NT2/D1 (cell line): ENCODE measurements at places on chromosomes 3 and 15.

DNA sequence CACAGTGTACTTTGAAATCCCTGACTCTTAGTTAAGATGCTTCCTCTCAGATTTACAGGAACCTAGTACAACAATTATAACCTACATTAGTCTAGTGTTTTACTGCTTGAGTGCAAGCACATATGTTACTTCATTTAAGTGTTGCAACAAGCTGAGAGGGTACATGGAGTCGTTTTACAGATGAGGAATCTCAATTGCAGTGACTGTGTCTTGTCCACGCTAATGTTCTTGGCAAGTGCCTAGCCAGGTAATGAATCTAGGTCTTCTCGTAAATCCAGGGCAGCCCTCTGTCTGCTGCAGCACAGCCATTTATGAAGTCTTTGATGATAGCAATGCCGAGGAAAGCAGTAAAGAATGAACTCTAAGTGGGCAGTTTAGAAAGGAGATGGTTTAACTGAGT lies 384.4 kb upstream of the ARPP21 start:
- no peak for DNase-seq

DNA sequence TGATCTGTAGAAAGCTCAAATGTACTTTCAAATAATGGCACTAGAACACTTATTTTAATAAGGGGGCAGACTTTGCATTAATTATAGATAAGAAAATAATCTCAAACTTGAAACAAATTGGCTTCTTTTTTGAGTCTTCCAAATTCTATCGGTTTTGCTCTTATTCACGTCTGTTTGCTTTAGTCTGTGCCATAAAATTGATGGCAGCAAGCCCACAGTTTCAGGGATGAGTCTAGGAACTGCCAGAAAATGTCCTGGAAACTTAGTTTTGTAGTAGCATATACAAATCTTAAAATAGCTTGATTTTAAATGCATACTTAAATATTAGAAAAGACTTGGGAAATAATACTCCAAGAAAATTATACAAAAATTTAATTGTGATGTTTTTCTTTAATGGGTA lies 39.7 kb downstream of the BCHE start:
- no peak for DNase-seq

DNA sequence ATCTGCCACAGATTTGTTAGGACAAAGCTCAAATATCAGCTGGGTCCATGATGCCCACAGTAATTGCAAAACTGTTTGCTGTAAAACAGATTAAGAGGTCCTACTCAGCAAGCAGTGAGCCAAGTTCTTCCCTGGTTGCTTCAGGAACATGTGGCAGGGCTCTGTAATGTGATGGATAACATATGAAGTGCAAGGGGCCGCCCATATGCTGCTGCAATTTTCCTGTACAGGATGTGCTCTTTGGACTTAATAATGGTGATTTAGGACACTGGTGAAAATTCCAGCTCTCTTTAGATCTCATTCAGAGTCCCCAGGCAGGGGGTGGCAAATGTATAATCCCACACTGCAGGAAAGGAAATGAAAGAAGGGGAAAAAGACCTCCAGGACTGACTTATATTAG lies 289.4 kb downstream of the LSAMP start:
- no peak for DNase-seq

DNA sequence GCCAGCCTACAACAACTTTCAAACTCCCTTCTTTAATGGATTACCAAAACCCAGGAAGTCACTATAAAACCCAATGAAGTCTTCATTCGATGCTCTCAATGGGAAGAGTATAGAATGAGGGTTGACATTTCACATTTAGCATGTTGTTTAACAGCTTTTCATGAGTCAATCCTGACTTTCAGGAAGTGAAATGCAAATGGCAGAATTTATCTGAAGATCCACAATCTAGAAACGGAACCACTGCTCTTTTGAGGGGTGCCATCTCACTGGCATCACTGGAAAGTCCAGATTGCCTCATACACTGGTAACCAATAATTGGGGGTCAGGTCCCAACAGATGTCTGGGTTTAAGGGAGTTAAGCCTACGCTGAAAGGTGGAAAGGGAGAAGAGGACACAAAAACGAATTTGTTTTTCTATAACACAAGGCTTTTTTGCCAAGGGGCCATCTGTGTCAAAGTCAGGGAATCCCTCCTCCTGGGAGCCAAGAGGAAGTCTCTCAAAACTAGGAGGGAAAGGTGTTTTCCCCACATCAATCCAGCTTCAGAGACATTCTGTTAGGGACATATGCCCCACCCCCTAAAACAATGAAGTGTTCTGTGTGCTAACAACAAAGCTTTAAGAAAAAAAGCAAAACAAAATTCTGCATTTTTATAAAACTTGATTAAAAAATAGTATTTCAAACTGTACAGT lies 12.0 kb upstream of the ATP1B3 start:
- no peak for DNase-seq

GRCh38 chr3:31096661-31097395 lies 202.4 kb upstream of the GADL1 start:
- no peak for DNase-seq

DNA sequence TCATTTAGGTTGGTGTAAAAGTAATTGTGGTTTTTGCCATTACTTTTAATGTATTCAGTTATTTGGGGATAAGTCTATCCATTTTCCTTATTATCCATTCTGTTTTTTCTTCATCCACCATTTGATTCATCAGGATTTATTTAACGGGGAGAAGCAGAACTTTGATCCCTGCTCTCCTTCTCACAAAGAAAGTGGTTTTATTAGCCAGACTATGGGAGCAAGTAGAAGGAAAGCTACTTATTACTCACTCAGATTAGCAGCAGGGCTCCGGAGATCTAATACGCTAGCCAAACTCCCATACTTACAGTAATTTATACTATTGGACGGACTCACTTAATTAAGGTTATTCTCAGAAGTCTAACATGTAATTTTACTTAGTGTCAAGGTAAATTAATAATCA lies 14.7 kb upstream of the TMEM87A start:
- no peak for DNase-seq

DNA sequence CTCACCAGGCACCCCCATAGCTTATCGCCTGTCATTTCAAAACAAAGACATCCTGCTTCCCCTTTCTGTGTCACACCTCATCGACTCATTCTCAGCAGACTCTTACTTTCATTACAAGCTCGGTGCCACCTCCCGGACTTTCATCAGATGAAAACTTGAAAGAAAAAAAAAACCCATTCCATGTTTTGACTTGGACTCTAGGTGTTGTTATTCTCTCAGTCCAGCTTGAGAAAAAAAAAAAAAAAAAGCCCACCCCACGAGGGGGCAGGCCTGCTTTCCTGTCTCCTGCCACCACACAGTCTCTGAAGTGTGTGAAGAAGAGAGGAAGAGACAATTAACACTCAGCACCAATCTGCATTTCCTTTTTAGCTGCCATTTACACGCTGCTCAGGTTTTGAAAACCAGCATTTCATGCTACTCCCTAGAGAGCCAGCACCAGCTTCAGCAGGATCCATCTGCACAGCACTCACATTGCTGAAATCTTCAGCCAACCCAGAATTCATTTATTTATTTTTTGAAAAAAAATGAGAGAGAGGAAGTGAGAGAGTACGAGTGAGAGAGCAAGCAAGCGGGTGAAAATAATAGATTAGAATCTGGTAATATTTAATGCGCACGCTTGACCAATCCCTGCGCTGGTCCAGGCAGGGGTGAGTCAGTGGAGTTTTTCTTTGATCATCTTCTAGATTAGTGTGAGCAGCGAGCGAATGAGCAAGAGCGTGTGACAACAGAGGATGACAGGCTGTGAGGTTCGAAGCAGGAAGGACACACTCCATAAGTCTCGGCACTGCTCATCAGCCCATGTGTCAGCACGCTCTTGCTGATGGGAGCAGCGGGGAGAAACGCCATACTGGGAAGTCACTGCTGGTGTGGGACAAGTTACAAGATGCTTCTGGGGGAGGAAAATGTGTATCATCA lies 23.5 kb downstream of the ZNF80 start:
- no peak for DNase-seq

- DNase-seq = no peak
Measured at GRCh38 chr3:66478960-66479359, 21.9 kb downstream of the LRIG1 start.

GRCh38 chr15:56987286-56987685 lies 68.8 kb downstream of the TCF12 start:
- DNase-seq = no peak

DNA sequence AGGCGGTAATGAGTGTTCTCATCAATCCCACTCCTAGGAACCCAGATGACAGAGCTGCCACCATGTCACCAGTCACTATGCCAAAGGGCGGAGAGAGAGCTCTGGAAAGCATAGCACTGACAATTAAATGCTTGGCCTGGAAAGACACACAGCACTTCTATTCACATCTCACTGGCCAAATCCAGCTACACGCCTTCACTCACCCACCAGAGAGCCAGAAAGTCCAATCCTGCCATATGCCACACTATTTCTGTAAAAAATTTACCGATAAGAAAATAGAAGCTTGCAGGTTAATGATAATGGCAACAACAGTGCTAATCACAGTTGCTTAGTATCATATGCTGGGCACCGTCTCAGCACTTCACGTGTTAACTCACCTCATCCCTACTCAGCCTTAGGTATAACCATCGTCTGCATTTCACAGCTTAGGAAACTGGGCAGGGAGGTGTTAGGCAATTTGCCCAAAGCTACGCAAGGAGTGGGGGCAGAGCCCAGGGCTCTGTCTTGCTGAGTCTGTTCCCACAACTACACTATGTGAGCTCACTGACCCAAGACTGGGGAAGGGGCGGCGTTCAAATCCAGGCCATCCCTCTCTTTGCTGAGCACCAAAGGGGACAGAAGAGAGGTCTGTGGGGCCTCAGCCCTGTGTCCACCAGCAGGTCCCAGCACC lies 16.5 kb downstream of the KLHL25 start:
- DNase-seq = no peak

- no peak for DNase-seq
Measured at GRCh38 chr3:86828751-86829150, 162.2 kb downstream of the VGLL3 start.

DNA sequence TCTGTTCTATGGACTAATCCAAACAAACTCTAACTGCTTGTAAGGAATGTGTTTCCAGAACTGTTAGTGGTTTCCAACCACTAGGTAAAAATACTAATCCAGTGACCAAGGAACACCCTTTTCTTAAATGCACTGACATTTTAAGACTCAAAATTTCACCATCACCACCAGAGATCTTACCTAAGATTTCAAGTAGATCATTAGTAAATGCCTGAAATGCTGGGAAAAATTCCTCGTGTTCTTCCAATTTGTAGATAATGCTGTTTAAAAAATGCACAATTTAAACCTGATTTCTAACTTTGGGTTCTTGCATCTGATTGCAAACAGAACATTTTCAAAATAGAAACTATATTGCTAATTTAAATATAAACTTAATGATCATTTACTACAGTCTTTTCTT lies 63.4 kb downstream of the ESYT3 start:
- no peak for DNase-seq

GRCh38 chr3:98826126-98826525 lies 63.0 kb downstream of the ST3GAL6 start:
- DNase-seq = no peak

DNA sequence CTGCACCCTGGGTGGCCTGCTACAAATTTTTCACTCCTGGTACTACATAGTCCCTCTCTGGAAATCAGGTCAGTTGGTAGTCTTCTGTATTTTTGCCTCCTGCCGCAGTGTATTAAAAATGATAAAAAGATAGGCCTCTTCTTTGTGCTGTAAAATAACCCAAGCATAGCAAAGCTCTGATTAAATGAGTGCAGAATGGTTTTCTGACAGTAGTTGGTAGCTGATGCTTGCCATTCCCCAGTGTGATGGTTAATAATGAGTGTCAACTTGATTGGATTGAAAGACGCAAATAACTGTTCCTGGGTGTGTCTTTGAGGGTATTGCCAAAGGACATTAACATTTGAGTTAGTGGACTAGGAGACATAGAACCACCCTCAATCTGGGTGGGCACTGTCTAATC lies 264.4 kb upstream of the ZNF717 start:
- no peak for DNase-seq

GRCh38 chr3:116230431-116231020 lies 214.8 kb downstream of the LSAMP start:
- DNase-seq = no peak

DNA sequence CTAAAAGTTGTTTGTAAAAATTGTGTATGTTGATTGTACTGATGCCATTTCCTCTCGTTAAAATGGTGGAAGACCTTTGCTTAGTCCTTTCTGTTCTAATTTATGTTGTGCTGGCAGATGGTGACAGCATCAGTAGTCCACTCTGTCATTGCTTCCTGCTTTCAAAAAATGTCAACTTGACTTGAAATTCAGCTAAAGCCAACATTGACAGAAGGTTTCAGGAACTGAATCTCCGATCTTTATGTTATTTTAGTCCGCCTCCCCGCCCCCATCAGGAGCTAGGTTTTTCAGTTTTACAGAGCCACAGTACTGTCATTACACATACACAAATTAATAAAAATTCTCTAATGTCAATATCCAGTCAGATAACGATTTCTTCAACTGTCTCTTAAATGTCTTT lies 1.5 kb downstream of the CEP63 start:
- no peak for DNase-seq

DNA sequence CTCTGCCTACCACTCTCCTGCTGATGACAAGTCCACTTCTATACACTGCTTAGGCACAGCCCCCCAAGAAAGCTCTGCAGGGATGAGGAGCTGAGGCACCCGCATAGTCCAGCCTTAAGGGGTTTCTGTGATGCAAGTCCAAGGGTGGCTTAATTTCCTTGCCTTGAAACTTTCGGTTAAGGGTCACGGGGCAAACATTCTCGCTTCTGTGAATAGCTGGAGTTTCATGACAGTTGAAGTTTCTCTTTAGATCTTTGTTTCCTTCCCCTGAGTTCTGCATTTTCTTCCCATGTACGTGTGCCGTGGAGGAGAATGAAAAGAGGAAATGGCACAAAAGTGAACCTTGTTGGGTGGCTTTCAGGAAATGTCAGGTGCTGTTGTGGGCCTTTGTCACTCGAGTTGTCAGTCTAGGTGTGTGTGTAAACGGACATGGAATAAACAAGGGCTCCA lies 7.0 kb downstream of the GPR160 start:
- DNase-seq = no peak

DNA sequence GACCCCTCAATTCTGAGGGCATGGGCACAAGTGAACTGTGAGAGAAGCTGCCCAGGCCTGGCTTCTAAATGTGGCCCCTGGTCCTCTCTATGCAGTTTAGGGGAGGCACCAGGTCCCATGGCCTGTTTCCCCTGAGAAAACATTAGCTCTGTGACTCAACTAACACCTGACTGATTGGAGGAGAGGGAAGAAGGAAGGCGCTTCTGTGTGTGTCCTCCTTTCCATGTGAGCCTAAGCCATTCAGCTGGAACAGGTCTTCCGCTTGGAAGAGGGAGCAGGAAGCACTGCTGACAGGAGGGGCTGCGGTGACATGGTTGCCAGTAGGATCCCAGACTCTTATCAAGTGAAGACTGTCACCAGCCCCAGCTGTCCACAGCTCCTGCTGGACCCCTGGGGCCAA lies 79.5 kb downstream of the MYLK start:
- DNase-seq = no peak
